ENCODE measurements at places on chromosomes 1 and 21.

DNA sequence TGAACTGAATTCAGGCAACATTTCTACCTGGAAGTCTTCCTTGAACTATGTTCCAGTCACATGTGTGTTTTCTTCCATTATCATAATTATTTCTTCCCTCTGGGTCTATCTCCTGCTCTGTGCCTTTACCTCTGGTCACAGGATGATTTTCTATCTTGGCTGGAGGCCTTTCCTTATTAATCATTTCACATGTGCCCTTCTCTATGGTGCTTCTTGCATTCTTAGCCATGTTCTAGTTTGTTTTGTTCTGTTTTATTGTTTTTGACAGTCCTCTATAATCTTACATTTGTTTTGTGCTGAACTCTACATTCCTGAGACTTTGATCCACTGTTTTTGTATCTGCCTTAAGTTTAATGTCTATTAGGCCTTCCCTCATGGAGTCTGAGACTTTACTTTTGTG, 51.0 kb downstream of the SGIP1 start:
- DNase-seq: no peak

- no peak for DNase-seq
Observed at GRCh38 chr1:197453376-197454058, 185.5 kb downstream of the CRB1 start.

DNA sequence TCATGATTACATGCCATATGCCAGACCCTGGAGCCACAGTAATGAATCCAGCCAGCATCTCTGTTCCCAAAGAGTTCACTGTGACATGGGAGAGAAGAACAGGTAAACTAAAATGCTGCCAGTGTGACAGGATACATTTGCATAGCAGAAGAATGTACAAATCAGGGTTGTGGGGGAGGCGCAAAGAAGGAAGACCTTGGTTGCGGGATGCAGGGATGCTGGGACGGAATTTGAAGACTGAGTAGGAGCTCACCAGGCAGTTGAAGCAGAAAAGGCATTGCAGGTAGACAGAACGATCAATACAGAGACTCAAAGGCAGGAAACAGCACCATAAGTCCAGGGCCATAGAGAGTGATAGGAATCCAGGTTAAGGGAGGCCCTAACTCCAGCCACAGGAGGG, 180.3 kb upstream of the ZC3H12A start:
- no peak for DNase-seq

DNA sequence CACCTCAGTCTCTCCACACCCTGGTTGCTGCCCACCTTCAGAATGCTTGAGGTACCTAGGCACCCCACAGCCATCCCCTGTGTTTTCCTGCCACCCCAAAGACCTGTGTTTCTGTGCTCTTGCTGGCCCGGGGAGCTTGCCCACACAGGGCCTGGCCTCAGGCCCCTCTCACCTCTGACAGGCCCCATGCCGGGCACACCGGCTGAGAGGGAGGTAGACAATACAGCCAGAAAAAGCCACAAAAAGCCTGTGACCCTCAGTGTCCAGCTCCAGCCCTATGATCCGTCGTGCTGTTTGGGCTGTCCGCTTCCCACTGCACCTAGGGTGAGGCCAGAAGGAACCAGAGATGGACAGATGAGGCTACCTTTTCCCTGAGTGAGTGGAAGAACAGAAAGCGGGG, 11.4 kb downstream of the SEMA6C start:
- no peak for DNase-seq

DNA sequence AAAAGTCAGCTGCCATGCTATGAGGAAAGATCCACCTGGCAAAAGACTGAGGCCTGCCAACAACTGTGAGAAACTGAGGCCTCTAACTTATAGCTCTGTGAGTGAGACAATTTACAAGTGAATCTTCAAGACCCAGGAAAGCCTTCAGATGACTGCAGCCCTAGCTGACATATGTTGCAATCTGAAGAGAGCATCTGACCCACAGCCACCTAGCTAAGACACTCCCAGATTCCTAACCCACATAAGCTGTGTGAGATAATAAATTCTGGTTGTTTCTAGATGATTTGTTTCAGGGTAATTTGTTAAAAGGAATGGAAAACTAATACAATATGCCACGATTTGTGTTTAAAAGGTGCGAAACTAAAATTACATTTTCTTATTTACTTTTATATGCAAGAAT, 55.1 kb downstream of the HFM1 start:
- no peak for DNase-seq

GRCh38 chr1:205147191-205147835, 25.5 kb upstream of the RBBP5 start:
- no peak for DNase-seq

GRCh38 chr1:176043537-176043936, 163.5 kb downstream of the COP1 start:
- DNase-seq: no peak

DNA sequence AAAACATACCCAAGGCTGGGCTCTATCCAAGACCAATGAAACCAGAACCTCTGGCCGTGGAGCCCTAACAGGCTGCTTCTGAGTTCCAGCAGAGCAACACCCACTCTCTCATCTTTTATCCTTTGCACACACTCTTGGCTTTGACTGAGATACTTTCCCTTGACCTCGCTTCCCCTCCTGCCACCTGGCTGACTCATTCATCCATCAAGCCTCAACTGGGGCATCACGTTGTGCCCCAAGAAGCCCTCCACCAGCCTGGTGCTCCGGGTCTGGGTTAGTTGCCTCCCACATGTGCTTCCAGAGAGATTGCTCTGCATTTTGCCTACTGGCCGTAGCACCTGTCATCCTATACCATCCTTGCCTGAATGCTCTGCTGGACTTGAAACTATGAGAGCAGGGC, 34.5 kb upstream of the SERBP1 start:
- DNase-seq: no peak

DNA sequence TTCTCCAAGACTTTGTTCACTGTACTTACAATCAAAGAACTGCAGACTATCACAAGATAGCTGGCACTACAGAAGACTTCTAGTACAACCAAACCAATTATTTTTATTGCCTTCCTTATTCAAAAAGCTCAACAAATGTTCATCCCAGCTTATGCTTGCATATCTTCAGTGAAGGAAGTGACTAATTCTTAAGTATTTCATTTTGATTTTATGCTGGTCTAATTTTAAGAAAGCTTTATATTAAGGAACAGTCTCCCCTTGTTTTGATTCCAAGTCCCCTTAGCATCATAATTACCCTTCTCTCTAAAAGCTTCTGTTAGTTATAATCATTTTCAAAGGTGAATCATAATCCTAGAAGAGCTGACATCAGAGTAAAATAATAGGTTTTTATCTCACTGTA, 132.9 kb downstream of the LRRIQ3 start:
- no peak for DNase-seq

- peak; percentile 37 for DNase-seq
Observed at GRCh38 chr1:220733086-220733601, 15.0 kb upstream of the MTARC2 start.

- DNase-seq: no peak
Observed at GRCh38 chr1:25487628-25488027, 55.8 kb upstream of the LDLRAP1 start.

Measured in stimulated activated CD4-positive, alpha-beta T cell treated with anti-CD3 and anti-CD28 coated beads, Interleukin-1b, Interleukin-23, amount 100 ng/mL, for 1 hour (primary cell).